ENCODE measurements at places on chromosomes 3 and 15.
A peak's percentile ranks its signal among the peaks of the same experiment; 100 is the strongest.

DNA sequence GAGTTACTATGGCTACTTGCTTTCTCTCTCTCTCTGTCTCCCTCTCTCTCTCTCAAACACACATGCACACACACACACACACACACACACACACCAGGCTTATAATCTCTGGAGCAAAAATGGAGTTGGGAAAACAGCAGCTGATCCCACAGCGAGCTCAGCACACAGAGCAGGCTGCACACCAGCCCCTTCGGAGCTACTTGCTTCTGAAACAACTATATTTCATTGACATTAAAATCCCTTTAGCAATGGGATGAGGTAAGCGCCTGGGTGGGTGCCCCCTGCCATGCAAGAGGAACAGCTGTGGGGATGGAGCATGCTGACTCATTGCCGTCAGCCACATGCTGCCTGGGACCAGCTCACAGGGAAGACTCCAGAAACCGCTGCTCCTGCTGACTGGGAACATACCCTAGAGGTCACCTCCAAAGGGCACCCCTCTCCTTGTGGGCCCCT lies 45.7 kb downstream of the B3GNT5 start:
- H3K27me3 ChIP-seq, result no peaks in the 10 kb centered on the region
- no peak overlapping the region for H3K27ac ChIP-seq
- H3K4me3 ChIP-seq, result no peak overlapping the region
- peaks cover 6% of the 10 kb centered on the region for H3K36me3 ChIP-seq

- peaks cover 9% of the 10 kb centered on the region for H3K4me1 ChIP-seq
- H3K36me3 ChIP-seq, result peaks cover 25% of the 10 kb centered on the region
- H3K4me3 ChIP-seq, result peak within 1 kb of the TSS; percentile 26
- DNase-seq, result no peak
Observed at GRCh38 chr3:52494886-52495495, at the start of gene STAB1. TSS of gene STAB1 (plus strand) at chr3:52495338. CDS start at chr3:52495414, 76 bp downstream.

- no peak overlapping the region for H3K4me3 ChIP-seq
- DNase-seq, result no peak
Observed at GRCh38 chr3:107579371-107579770, 56.6 kb downstream of the BBX start.

DNA sequence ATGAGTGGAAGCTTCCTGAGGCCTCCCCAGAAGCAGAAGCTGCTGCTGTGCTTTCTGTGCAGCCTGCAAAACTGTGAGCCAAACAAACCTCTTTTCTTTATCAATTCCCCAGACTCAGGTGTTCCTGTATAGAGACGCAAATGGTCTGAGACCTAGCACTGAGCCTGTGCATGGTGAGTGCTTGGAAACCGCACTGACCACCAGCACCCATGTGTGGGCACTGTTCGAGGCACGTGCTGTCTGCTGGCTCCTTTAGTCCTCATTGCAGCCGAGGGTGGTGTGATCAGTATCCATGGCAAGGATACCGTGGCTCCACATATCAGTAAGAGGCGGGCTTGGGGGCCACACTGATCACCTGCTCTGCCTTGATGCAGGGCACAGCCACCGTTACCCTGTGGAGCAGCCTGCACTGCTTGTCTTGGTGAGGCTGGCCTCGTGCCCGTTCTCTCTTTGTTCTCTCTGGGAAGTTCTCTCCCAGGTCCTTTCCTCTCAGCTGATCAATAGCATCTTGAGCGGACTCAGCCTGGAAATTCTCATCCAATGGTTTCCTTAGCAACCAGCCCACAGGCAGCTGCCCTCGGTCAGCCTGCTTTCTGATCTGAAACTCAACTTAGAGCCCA lies 101.0 kb downstream of the PLXNA1 start:
- no peak overlapping the region for H3K4me3 ChIP-seq
- no peaks in the 10 kb centered on the region for H3K4me1 ChIP-seq
- no peak for DNase-seq
- no peaks in the 10 kb centered on the region for H3K36me3 ChIP-seq
- H3K27ac ChIP-seq, result no peak overlapping the region
- H3K27me3 ChIP-seq, result peaks cover 20% of the 10 kb centered on the region

DNA sequence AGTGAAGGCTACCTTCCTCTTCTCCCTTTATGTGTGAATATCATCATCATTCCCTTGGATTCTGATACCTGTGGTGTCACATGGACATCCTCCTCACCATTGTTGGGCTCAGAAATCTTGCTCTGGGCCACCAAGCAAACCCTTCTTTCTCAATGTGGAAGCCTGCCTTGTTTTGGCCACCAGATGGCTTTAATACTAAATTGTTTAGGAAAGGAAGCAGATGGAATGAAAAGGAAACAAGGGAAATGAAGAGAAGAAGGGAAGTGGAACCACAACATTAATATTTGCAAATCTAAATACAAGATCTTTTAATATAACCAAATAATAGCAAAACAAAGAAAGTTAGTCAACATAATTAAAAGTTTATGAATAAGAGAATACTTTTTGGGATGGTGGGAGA lies 14.0 kb downstream of the FAM227B start:
- no peaks in the 10 kb centered on the region for H3K4me1 ChIP-seq
- no peak for DNase-seq
- H3K27ac ChIP-seq, result no peak overlapping the region
- H3K27me3 ChIP-seq, result no peaks in the 10 kb centered on the region

GRCh38 chr15:25766417-25766816 lies 96.7 kb downstream of the ATP10A start:
- no peaks in the 10 kb centered on the region for H3K27me3 ChIP-seq
- H3K4me1 ChIP-seq, result no peaks in the 10 kb centered on the region
- DNase-seq, result no peak

DNA sequence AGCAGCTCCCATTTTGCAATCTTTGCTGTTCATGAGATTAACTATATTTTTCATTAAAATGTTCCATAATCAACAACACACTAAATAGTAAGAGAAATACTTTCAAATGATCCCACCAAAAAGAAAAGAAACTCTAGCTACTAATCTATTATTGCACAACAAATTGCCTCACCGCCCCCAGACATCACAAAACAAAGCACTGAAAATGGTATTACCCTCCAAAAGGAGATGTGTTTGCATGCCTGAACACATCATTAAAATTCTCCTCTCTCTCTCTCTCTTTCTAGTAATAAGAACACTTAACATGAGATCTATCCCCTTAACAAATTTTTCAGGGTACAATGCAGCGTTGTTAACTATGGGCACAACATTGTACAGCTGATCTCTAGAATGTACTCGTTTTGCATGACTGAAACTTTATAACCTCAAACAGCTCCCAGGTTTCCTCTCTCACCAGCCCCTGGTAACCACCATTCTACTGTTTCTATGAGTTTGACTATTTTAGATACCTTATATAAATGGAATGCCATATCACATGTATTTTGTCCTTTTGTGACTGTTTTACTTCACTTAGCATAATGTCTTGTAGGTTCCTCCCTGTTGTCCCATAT lies 33.1 kb downstream of the WNT5A start:
- H3K4me1 ChIP-seq, result no peaks in the 10 kb centered on the region
- no peak for DNase-seq
- H3K27me3 ChIP-seq, result no peaks in the 10 kb centered on the region

Measured in effector memory CD8-positive, alpha-beta T cell (primary cell).